ENCODE measurements at places on chromosomes 1 and 21. TPM values are rescaled to one million over a fixed set of nuclear protein-coding genes. Genes with fewer than 3 reads are reported as not detected.
A peak's percentile ranks its signal among the peaks of the same experiment; 100 is the strongest.

TDRD5 gene
- total RNA-seq: not detected

SLC25A34 gene
- total RNA-seq: 13.0 TPM

SPRR1B gene
- total RNA-seq: not detected

- DNase-seq: no peak
Observed at GRCh38 chr1:20328201-20328600, 37.5 kb downstream of the VWA5B1 start.

- peak; percentile 7 for DNase-seq
Observed at GRCh38 chr1:18849261-18849711, 10.2 kb downstream of the TAS1R2 start.

GRCh38 chr1:152679459-152679858 lies 4.4 kb downstream of the LCE2C start:
- peak; percentile 33 for DNase-seq

DNA sequence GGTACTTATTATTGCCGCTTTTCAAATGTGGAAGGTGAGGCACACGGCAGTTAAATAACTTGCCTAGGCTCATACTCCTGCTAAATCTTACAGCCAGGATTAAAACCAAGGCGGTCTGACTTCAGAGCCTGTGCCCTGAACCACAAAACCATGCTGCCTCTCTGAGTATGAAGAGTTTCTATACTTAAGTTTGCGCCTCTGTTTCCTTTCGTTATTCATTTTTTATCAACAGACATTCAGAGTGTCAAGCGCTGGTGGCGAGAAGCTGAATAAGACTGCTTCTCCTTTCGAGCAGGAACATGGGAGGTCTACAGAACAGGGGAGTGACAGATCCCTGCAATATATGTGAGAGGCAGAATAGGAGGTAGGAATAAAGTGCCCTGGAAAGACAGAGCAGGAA lies 96.0 kb upstream of the DUSP10 start:
- no peak for DNase-seq

Data from myocyte (in vitro differentiated cells).